ENCODE measurements at places on chromosomes 4 and X. TPM values are rescaled to one million over a fixed set of nuclear protein-coding genes. Genes with fewer than 3 reads are reported as not detected.

Gene RADX
- polyA plus RNA-seq: 3.2 TPM

Gene CYTL1
- polyA plus RNA-seq: 7.3 TPM

Gene HSFX1
- polyA plus RNA-seq: 0.98 TPM

GRCh38 chrX:140337263-140337662, 167.6 kb downstream of the SOX3 start:
- DNase-seq: no peak

GRCh38 chr4:85127653-85128052, 161.2 kb upstream of the WDFY3 start:
- DNase-seq: peak; percentile 12
